ENCODE measurements at places on chromosomes 13 and 19.

- DNase-seq = no peak
Observed at GRCh38 chr13:53159431-53159830, 130.8 kb downstream of the OLFM4 start.

DNA sequence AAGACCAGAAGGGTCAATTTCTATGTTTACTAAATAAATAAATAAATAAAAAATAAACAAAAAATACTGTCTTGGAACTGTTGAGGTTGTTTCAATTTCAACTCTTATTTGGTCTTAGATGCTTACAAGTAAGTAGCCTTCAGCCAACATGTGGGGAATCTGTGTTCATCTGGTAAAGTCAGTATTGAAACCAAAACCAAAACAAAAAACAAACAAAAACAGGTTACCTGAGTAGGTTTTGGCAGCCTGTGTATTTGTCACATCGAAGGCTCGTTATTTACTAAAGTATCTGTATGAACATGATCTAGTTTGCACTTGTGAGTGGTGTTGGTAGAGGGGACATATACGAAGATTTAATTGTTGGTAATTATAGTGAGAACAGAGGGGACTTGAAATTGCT lies 471.5 kb downstream of the SLITRK5 start:
- DNase-seq = no peak

DNA sequence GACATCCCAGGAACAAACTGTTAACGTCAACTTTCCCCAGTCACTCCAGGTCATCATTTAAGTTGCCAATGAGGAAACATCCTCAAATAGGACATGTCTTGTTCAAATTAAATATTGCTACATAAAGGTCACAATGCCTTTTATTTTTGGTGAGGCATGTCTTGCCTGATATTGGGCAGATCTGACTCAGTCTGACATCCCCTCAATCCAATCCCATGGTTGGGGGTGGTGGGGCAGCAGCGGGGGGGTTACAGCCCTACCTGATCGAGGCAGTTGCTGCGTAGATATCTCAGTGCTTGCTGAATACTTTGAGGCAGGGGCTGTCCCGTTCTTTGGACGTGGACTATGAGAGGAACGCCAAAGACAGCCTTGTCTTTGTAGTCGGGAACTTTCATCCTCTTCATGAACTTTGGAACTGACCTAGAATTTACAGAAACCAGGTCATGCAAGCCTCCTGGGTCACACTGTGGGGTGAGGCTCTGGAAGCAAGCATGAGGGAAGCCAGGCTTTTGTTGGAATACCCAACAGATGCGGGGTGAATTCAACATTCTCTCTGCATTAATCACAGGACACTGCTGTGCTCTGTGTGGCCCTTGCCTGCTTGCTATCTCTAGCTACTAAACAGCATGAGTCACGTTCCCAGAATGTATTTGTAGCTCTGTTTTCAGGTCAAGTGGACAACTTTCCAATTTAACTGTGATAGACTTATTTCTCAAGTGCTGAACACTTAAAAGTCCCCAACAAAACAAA lies 109.8 kb downstream of the KL start:
- peak; percentile 35 for DNase-seq

GRCh38 chr19:44875666-44876451 lies 15.2 kb upstream of the TOMM40 start:
- no peak for DNase-seq

- DNase-seq = no peak
Observed at GRCh38 chr13:100269837-100270236, 180.9 kb downstream of the PCCA start.

GRCh38 chr13:105463011-105463501 lies 1072.4 kb downstream of the EFNB2 start:
- no peak for DNase-seq

DNA sequence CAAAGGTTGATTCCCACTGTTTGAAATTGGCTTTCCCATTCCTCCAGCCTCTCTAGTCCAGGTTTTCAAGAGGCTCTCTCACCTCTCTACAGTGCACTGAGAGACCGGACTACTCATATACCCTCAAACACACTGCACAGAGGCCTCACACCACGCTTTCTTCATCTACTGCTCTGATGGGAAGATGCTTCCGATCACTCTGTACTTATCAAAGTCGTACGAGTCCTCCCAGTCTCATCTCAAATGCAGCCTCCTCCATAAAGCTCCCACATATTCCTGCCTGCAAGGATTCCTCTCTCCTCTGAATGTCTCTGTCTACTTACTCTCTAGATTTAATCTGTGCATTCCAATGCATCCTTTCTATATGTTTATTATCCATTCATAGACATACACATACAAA lies 164.4 kb downstream of the EFNB2 start:
- DNase-seq = no peak

GRCh38 chr19:2016041-2016807 lies 710 bp upstream of the BTBD2 start:
- no peak for DNase-seq

DNA sequence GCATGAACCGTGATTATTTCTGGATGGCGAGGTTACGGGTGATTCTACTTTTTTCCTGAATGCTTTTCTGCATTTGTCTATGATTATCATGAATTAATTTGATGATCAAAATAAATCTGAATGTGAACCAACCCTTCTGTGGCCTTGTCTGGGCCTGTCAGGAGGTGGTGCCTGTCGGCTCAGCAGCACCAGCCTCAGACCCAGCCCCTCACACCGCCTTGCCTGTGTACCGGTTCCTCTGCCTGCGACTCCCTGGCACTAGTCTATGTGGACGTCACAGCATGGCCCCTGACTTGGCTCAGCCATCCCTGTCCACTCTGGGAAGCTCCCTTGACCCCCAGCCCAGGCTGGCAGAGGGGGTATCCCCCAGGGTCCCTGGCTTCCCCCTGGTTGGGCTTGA lies 15.5 kb upstream of the RABAC1 start:
- DNase-seq = no peak

DNA sequence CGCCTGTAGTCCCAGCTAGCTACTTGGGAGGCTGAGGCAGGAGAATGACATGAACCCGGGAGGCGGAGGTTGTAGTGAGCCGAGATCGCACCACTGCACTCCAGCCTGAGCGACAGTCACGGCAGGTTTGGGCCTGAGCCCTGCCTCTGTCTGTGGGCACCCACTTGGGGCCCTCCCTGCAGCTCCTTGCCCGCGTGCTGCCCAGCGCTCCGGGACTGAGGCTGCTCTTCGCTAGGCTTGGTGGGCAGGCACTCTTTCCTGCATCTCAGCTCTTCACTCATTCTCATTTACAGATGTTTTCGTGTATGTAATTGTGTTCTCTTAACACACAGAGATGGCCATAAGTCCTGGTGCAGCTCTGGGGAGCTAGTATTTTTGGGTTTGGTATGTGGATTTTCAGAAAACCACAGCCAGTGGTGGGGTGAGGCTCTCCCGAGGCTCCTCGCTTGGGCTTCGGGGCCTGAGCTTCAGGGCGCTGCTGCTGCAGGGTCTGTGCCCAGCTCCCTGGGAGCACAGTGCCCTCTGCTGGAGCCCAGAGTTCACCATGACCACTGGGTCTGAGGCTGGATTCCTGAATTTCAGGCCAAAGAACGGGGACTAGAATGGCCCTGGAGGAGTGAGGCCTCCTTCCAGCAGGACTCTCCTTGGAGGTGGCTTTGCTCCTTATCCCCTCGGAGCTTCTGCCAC lies 15.2 kb downstream of the UPF1 start:
- no peak for DNase-seq

GRCh38 chr13:51093574-51093973 lies 17.5 kb downstream of the C13orf42 start:
- no peak for DNase-seq
